ENCODE measurements at places on chromosomes 6 and 20.
A peak's percentile ranks its signal among the peaks of the same experiment; 100 is the strongest.

DNA sequence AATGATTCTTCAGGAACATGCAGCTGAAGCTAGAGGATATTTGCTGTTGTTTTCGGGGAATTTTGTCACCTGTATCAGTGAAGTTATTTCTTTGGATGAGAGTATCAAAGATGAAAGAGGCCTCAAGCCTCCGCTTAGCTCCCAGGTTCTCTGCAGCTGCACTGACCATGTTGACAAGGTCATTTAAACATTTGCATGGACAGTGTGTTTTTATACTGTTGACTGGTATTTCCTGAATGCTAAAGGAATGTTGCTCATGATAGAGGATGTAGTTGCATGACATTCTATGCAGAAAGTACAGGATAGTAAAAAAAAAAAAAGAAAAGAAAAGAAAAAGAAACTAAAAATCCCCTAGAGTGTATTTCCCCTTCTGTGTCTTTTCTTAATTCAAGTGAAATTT, 165.6 kb upstream of the LAMP5 start:
- DNase-seq: peak; percentile 30

DNA sequence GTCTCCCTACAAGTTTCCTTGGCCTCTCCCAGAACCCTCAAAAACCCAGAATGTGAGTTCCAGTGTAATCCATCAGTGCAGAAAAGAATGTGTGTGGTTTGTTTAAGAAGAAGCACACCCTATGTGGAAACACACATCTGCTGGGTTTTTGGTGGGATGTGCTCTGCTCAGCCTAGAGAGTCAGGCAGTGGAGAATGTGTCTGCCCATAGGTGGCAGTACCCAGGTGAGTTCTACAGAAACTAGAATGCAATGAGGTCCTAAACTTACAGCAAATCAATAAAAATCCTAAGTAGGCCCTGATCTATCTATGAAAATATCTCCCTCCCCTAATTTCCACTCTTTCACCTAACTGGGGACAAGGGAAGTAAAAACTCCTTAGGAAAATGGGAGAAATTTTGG, 437.3 kb downstream of the DHX35 start:
- DNase-seq: no peak

DNA sequence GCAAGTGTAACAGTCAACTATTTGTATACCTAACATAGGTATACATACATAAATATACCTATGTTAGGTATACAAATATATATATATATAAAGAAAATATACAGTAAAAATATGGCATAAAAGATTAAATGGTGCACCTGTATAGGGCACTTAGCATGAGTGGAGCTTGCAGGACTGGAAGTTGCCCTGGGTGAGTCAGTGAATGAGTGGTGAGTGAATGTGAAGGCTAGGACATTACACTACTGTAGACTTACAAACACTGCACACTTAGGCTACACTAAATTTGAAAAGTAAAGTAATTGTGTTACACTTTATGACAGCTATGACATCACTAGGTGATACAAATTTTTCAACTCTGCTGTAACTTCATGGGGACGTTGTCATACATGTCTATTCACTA, 65.6 kb downstream of the CDC5L start:
- no peak for DNase-seq

DNA sequence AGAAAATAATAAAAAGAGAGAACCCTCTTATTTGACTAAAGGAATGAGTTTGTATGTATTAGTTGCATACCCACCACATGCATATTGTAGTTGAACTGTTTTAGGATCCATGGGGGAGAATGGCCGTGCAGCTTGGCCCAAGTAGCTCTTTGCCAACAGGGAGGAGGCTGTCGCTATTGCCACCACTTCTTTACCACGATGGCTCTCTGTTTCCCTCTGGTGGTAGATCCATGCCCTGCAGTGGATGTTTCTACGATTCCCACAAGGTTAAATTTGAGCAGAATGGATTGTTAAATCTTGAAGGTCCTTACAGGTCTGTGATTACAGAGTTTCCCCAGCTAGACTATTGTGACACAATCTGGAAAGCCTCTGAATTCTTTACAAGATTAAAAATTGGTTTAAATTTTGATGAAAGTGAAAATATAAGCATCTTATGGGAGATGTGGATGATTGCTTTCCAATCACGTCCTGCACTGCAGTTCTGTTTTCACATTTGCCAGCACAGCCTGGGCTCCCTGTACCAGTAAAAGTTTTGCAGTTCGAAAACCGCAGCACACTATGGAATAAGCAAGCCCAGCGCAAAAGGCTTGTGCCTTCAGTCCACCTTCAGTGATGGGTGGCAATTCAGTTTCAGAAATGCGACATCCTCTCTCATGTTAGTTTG, 34.4 kb upstream of the FNDC1 start:
- peak; percentile 50 for DNase-seq

DNA sequence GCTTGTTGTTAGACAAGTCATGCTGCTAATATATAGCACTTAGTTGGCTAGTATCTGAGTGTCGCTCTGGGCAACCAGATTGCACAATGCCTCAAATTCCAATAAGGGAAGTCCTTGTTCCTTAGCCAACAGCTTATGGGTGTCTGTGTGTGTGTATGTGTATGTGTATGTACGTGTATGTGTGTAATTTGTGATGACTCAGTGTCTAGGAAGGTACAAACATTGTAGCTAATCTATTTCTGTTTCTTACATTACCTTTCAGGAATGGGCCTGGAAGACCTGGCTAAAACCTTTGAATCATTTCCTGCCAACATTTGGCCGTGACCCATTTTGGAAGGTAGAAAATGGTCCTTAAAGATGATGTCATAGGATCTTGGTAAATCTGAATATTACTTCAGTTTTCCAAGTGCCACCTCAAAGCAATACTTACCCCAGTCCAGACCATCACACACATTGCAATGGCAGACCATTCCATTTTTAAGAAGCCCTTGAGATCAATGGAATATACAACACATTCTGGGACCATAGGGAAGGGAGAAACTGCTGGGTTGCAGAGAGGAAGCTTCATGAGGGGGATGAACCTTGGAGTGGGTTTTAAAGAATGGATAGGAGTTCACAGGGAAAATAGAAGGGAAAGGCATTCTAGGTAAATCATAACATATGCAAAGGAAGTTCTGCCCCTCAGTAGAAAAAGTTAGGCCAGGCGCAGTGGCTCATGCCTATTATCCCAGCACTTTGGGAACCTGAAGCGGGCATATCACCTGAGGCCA, 25.1 kb downstream of the NEDD9 start:
- DNase-seq: peak; percentile 100

GRCh38 chr6:73377225-73377624, 7.5 kb upstream of the OOEP start:
- no peak for DNase-seq

DNA sequence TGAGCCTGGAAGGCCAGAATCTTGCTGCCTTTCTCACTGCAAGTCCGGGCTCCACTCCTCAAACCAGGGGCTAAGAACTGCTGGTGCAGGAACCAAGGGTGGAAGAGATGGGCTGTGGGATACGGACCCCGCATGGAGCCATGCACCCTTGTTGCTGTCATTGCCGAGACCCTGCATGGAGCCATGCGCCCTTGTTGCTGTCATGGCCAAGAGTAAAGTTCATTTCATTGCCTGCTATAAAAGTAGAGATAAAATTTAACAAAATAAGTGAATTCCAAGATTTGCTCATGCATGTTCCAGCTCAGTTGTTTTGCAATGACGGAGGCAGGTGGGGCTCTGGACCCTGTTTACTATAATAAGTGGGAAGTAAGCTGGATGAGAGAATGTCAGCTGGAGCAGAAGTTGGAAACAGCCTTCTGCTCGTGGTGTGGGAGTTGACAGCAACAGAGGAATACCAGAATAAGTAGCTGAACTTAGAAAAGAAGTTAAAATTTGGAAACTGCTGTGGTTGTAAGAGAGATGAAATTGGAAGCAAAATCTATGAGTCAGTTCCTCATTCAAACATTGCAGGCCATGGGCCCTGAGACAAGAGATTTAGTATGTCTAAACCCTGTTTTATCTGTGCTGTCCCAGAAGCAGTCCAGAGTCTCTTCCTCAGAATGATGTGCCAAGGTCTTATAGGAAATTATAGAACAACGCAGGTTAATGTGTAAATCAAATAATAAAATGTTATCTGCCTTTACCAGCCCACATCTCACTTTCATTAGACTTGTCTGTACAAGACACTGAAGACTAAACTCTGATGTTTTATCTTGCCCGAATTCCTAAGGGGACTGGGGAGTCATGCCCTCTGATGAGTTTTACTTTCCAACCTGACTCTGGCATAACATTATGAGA, 15.8 kb upstream of the THBS2 start:
- peak; percentile 82 for DNase-seq

DNA sequence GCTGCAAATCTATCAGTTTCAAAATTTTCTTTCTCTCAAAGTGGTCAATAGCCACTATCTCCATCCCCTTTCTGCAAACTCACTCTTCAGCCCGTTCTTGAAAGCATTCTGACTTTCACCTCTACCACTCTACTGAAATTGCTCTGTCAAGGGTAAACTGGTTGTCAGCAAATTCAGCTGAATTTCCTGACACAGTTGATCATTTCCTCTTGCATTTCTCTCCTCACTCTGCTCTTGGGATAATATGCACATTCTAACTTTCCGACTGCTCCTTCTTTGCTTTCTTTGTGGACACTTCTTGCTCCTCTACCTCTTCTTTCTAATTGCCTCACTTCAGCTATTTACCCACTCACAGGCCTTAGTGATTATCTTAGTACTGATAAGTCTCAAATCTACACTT, 73.7 kb upstream of the TINAG start:
- no peak for DNase-seq

GRCh38 chr20:60058879-60059278, 100.7 kb downstream of the CDH26 start:
- no peak for DNase-seq

DNA sequence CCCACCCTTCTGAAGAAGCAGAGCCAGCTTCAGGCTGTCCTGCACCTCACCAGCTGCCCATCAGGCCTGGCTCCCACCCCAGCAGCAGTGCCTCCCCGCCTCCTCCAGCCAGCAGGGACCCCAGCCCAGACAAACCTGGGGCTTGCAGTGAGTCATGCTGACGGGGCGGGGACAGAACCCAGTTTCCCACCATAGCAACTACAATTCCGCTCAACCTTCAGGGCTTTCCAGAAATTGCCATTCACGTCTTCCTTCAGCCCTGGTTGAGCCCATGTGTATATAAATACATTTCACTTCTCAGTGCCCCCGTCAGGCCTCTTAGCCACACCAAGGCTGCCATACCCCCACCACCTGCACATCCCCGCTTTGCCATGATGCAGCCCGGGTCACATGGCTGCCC, 4.4 kb downstream of the SPDEF start:
- DNase-seq: no peak

GRCh38 chr6:83875843-83876242, 16.4 kb downstream of the CYB5R4 start:
- no peak for DNase-seq

DNA sequence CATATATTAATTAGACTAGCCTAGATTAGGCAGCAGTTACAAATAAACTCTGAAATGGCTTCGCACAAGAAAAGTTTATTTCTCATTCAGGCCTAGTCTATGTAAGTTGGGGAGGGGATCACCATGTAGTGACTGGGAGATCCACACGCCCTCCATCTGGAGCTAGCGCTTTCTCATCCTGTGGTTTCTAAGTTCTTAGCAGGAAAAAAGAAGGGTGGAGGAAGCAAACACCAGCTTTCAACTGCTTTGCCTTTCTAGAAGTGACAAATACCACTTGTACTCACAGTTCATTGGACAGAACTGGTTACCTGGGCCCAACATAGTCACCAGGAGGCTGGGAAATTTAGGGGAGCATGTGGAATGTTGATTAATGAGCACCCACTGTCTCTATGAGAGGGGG, 46.6 kb downstream of the NDUFAF5 start:
- DNase-seq: peak; percentile 18

DNA sequence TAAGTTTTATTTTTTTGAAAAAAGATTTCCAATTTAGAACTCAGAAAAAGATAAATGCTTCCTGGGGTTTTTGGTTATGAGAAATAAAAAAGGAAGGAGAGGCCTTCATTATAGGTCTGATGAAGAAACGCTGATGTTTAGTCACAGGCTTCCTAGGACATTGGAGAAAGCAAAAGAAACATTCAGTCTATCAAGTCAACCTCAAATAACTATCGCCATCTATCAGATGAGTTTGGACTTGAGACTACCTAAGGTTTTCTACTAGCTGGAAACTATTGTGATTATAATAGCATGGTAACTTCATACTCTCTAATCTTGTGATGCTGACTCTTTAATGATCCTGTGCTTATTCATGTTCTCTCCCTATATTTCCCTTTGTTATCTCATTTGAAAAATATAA, 171.3 kb downstream of the TPBG start:
- DNase-seq: no peak

DNA sequence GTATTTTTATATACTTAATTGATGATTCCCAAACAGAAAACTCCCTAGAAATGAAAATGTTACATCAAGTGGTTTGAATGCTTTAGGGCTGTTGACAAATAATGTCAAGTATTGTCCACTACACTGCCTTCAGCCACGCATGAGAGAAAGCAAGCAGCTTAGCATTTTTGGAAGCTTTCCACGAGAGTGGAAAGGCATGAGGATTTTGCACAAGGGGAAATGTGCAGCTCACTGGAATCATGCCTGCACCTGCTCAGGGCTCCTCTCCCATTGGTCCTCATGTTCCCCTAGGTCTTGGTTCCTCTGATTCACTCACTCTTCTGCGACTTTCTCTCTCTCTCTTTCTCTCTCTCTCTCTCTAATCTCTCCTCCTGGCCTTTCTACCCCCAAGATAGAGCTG, 439.5 kb upstream of the CDH4 start:
- DNase-seq: no peak

DNA sequence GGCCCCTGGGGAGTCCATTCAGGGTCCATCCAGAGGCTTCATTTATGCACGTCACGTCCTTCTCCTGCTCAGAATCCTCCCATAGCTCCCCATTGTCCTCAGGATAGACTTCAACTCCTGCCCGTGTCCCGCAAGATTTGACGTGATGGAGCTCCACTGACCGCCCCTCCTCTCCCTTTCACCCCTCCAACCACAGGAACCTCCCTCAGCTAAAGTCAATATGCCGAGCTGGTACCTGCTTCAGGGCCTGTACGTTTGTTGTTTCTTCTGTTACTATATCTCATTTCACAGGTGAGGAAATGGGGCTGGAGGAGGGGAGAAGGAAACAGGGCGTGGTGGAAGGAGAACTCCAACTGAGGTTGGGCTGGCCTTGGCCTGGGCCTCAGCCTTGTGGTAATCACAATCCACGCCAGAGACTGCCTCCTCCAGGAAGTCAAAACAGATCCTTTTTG, 38.6 kb downstream of the CEBPB start:
- no peak for DNase-seq

GRCh38 chr6:111230351-111231089, 143.2 kb downstream of the SLC16A10 start:
- DNase-seq: peak; percentile 79

DNA sequence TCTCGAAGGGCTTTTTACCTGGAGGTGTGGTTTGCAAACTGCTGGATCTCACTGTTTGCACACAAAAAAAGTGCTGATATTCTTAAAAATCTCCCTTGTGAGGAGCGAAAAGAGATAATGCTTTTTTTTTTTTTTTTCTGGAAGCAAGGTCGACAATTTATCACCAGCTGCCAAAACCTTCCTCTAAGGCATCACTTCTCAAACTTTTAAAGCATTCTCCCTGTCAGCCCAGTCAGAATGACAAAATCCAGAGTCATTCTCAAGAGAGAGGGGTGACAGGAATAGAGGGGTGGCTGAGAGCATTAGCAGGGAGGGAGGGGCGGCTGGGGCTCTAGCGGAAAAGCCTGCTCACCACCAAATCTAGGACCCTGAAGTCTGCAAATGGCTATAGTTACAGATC, 137.2 kb upstream of the ARMC2 start:
- DNase-seq: no peak

GRCh38 chr6:52499026-52499425, 77.8 kb downstream of the TRAM2 start:
- DNase-seq: peak; percentile 75

Data from AG10803 (cell line).